ENCODE measurements at places on chromosomes 13 and 19. TPM values are rescaled to one million over a fixed set of nuclear protein-coding genes. Genes with fewer than 3 reads are reported as not detected.

DNA sequence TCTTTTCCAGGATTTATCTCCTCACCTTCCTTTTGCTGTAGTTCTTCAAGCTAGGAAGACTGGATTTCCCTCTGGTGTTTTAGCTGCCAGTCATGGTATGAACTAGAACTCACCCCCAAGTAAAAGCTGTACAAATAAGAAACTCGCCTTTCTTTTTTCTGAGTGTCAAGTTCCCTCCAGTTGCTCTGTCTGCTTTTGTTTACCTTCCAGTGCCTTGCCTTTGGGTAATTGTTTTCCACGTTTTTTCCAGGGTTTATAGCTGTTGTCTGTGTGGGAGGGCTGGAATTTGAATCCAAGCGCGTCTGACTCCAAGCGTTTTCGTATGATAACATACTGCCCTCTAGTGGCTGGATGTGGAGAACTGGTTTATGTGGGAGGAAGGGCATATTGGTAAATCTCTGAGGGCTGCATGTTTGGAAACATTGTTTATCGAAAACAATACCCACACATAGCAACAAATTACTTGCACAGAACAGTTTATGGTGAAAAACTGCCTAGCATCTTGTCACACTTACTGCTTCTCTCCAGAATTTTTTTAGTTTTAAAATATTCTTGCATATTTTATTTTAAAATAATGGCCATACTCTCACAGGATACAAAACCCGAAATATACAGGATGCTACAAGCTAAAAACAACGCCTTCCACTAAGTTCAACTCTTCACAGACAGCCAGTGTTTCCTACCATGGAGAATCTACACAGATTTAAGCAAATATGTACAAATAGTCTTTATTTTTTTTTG, 19.2 kb downstream of the RCN3 start:
- no peak for DNase-seq

GRCh38 chr19:30059741-30060457, 117.9 kb downstream of the URI1 start:
- DNase-seq: no peak

DNA sequence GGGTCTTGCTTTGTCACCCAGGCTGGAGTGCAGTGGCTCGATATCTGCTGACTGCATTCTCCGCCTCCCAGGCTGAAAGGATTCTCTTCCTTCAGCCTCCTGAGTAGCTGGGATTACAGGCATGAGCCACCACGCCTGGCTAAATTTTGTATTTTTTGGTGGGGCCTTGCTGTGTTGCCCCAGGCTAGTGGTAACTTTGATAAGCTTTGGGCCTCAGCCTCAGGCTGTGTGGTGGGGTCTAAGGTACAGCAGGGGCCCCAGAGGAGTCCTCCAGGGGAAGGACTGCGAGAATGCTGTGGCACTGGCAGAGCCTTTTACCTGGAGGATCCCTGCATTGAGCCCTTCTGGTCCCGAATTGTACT, 7.2 kb downstream of the DOT1L start:
- DNase-seq: no peak

GRCh38 chr19:23916991-23917390, 2.3 kb downstream of the ZNF726 start:
- DNase-seq: no peak

GRCh38 chr19:17365361-17365760, 11.8 kb downstream of the PLVAP start:
- DNase-seq: no peak

- DNase-seq: no peak
Observed at GRCh38 chr13:29621051-29621800, 25.7 kb upstream of the SLC7A1 start.

DNA sequence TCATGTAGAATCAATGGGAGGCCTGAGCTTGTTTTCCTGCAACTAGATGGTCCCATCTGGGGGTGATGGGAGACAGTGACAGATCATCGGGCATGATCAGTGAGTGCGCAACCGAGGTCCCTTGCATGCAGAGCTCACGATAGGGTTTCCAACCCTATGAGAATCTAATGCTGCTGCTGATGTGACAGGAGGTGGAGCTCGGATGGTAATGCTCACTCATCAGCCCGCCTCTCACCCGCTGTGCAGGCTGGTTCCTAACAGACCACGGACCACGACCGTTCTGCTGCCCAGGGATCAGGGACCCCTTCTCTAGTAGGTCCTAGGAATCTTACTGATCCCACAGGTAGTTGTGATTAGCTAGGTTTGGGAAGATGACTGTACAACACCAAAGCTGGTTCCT, 23.5 kb upstream of the GARRE1 start:
- no peak for DNase-seq

GRCh38 chr13:98685146-98685545, 67.3 kb downstream of the SLC15A1 start:
- DNase-seq: no peak

GRCh38 chr19:3024870-3025548, 4.1 kb downstream of the TLE2 start:
- DNase-seq: no peak

GRCh38 chr19:38742906-38743305, 1.4 kb downstream of the CAPN12 start:
- DNase-seq: no peak

DNA sequence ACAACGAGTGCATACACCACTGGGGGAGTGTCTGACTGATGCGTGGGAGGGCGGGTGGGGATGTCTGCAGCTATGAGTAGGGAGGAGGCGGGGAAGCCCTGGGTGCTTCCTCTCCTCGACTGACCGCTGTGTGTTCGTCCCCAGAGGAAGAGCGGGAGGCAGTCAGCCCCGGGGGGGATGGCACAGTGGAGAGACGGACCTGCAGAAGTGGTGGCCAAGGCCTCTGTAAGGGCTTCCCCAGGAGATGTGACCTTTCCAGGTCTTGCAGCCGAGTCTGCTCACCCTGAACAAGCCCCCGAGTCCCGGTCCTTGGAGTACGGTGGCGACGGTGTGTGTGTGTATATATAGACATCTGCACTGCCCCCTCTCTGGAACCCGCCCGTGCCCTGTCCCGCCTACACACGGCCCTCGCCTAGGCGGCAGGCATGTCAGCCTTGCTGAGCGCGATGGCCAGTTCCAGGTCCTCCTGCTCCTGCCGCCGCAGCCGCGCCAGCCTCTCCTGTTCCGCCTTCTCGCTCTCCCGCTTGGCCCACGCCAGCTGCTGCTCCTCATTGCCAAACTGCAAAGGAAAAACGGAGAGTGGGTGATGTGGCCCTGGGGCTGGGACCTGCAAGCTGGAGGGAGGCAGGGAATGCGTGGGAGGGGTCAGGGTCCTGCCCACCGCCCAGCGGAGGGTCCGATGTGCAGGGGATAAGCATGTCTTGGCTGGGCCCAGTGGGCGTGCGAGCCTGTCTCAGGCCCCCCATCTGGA, 30.8 kb downstream of the KLF2 start:
- peak; percentile 46 for DNase-seq

GRCh38 chr13:20118268-20119140, 42.3 kb downstream of the GJA3 start:
- peak; percentile 48 for DNase-seq

DNA sequence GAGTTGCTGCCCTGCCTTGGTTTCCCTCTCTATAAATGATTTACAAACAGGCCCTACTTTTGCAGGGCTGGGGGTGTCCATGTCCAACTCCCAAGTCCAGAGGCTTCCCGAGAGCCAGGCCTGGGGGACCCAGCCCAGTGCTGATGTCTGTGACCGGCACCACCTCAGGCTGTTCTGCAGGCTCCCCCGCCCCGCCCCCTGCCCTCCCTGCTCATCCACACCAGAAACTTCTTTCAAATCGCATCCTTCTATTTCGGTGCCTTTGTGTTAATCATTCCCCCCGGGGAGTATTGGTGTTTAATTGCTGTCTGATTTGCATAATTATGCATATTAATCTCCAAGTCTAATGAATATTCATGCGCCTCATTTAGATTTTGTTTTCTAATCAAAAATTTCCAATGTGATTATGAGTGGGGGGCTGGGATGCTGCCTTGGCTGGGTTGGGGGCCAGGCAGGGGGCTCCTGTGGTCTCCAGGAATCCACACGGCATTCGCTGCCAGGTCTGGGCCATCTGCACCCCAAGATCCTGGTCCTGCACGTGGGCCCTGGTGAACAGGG, 19.1 kb downstream of the TCF3 start:
- no peak for DNase-seq

GRCh38 chr13:80477661-80478443, 136.9 kb upstream of the SPRY2 start:
- no peak for DNase-seq

GRCh38 chr19:46924874-46925547, 64.2 kb downstream of the ARHGAP35 start:
- DNase-seq: no peak

DNA sequence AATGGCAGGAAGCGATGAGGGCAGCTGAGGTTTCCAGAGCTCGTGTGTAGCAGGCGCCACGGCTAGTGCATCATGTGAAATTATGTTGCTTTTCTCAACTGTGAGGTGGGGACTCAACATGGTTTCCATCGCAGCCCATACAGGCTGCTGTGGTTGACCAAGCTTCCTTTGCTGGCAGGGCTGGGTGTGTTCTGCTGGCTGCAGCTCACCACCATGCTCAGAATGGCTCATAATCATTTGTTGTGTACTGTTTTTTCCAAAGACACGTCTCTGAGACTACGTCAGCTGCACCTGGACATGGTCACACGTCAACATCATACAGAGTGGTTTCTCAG, 16.1 kb upstream of the RASA3 start:
- DNase-seq: no peak

DNA sequence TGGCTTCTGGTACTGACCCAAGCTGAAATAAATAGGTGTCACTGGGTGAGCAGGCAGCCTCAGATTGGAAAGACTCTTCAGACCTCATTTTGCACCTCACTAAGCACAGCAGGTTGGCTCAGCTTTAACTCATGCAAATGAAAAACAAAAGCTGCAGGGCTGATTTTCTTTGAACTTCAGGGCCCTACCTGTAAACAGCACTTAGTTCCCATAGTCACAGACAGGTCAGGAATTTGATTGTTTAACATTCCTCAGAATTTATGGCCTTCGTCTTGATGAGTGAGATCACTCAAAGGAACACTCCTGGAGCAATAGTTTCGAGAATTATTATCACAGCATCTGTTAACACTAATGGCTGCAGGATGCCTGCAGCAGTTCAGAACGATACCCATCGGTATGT, 718.5 kb downstream of the EFNB2 start:
- DNase-seq: no peak

- no peak for DNase-seq
Observed at GRCh38 chr13:96032717-96033116, 20.5 kb downstream of the UGGT2 start.

- DNase-seq: no peak
Observed at GRCh38 chr13:107870400-107870799, 344.9 kb downstream of the LIG4 start.

DNA sequence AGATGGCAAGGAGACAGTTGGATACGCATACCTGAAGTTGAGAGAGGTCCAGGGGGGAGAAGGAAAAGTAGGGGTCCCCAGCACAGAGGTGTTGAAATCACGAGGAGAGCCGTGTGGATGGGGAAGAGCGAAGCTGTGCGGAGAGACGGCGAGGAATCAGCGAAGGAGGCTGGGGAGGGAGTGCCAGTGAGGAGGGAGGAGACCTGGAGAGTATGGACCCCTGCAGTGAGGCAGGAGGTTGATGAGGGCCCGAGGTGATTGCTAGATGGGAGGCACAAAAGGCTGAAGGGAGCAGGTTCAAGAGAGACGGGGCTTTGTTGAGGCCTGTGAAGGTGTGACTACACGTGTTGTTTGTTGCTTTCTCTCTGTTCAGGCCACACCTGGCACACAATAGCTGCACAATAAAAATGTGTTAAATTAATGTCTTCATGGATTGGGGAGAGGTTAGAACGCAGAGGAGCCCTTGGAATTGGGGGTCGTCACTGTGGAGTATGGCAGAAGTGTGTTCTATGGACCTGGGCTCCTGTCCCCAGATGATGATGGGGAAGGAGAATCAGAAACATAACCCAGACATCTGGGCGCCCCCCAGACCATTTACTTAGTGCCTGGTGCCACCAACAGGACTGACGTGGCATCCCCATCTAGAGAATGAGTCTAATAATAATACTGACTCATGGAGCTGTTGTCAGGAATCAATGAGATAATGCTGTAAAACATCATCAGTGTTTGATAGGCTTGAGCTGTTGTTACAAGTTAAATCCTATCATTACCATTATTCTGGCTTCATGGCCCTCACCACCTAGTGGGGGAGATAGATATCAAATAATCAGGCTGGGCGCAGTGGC, 137.5 kb downstream of the SIPA1L3 start:
- no peak for DNase-seq

- no peak for DNase-seq
Observed at GRCh38 chr13:33347861-33348260, 62.3 kb upstream of the STARD13 start.

DNA sequence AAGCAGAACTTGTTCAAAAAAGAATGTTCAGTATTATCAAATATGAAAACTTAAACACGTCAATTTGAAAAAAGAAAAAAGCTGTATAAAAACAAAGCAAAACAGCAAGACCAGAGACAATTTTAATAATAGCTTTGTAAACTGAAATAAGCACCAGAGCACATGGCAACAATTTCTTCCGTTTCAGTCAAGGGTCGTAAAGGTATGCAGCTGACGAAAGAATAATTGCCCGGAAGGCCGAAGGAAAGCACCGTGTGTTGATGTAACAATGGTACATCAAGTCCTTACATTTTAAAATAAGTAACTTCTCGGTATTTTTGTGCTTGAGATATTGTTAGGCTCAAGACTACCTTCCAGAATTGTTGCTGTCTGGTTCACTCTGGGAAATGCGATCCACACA, 1.7 kb downstream of the PROSER1 start:
- DNase-seq: no peak

GRCh38 chr13:75219479-75220237, 262.3 kb downstream of the TBC1D4 start:
- DNase-seq: peak; percentile 79

- DNase-seq: no peak
Observed at GRCh38 chr13:93180356-93180969, 46.1 kb upstream of the GPC6 start.

The ZNF708 gene
- 4.5 TPM for total RNA-seq

The CRX gene
- total RNA-seq: not detected

The CNN1 gene
- total RNA-seq: 133 TPM

The PLVAP gene
- total RNA-seq: 36.9 TPM

The HSPB6 gene
- total RNA-seq: 899 TPM

The ZNF846 gene
- total RNA-seq: 6.9 TPM

The TEX101 gene
- total RNA-seq: not detected

The AZU1 gene
- total RNA-seq: not detected

The PALM3 gene
- total RNA-seq: 0.38 TPM

The ZNF492 gene
- 0.08 TPM for total RNA-seq

The ALDH16A1 gene
- total RNA-seq: 9.6 TPM

The ZNF443 gene
- 2.3 TPM for total RNA-seq

Measured in left ventricle myocardium inferior (tissue), 1 donor.